Muscle of leg (tissue), 16 donors: ENCODE measurements at places on chromosomes 2 and 18. TPM values are rescaled to one million over a fixed set of nuclear protein-coding genes. Genes with fewer than 3 reads are reported as not detected.

Gene EIF2B4
- total RNA-seq: 22.5 TPM

Gene KATNAL2
- total RNA-seq: 5.0 TPM

Gene CACNB4
- total RNA-seq: 7.2 TPM

Gene CENPO
- total RNA-seq: 11.7 TPM

Gene PSMG2
- total RNA-seq: 61.0 TPM

Gene R3HDM1
- 10.4 TPM for total RNA-seq

Gene IL36B
- not detected for total RNA-seq

Gene DYNAP
- total RNA-seq: not detected

Gene MATN3
- 0.31 TPM for total RNA-seq

Gene KCNK3
- total RNA-seq: 1.1 TPM

Gene RHOB
- 148 TPM for total RNA-seq

Gene EGR4
- not detected for total RNA-seq

Gene B4GALT6
- total RNA-seq: 3.9 TPM

Gene SLC4A3
- total RNA-seq: 5.5 TPM

Gene DDX18
- 46.5 TPM for total RNA-seq

Gene ZSWIM2
- total RNA-seq: not detected

Gene VWC2L
- not detected for total RNA-seq

Gene MSH2
- total RNA-seq: 28.9 TPM

Gene YPEL5
- 33.4 TPM for total RNA-seq

Gene CRYGD
- total RNA-seq: not detected

Gene POTEI
- not detected for total RNA-seq

Gene RAPGEF4
- 1.2 TPM for total RNA-seq

Gene EFEMP1
- 19.7 TPM for total RNA-seq

Gene UGT1A8
- total RNA-seq: not detected

Gene ZBTB7C
- 3.2 TPM for total RNA-seq

Gene CLASP1
- 50.7 TPM for total RNA-seq

Gene TDRD15
- total RNA-seq: not detected

Gene ZNF521
- 67.1 TPM for total RNA-seq

Gene SLC38A11
- total RNA-seq: 0.35 TPM

Gene ROCK2
- 47.9 TPM for total RNA-seq

Gene SERPINB11
- not detected for total RNA-seq

Gene MBD2
- total RNA-seq: 26.5 TPM

Gene SKOR2
- not detected for total RNA-seq

Gene SCN7A
- 57.8 TPM for total RNA-seq

Gene RNF144A
- 22.6 TPM for total RNA-seq
